ENCODE measurements at places on chromosomes 5 and 9.

DNA sequence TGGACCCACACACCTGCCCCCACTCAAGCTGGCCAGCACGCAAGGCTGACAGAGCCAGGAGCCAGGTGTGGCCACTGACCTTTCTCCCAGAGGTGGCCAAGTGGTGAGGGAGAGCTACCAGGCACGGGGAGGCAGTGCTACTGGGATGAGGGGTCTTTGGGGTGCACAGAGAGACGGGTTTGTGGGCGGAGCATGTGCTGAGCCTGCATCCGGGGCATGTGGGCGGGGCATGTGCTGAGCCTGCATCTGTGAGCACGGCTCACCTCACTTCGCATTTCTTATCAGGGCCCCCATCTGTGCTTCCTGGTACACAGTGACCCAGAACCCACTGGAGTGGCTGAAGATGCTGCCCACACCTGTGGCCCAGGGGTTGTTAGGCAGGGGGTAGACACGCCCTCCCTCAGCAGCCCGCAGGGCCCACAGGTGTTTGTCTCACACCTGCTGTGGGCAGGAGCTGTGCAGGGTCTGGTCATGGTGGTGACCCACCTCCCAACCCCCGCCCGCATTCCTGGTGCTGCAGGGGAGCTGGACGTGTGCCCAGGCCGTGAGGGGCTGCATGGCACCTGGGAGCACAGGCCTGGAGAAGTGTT, 21.5 kb downstream of the CCDC187 start:
- no peak for DNase-seq

DNA sequence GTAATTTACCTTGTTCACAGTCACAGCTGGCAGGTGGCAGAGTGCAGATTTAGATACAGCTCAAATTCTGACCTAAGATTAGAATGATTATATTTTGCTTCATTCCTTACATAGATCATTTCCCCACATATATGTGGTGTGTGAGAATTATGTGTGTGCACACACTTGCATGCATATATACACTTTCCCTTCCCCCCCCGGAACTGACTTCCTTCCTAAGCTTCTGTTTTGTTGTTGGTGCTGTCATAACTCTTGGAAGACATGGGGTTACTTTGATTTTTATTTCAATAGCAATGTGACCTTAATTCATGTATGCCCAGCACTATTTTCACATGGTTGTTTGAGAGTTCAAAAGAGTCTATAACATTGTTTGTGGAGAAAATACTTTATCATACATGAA, 112.8 kb downstream of the CMYA5 start:
- DNase-seq, result no peak

- no peak for DNase-seq
Measured at GRCh38 chr9:117490199-117490598, 75.3 kb upstream of the ASTN2 start.

GRCh38 chr5:137462816-137463520, 36.2 kb downstream of the SPOCK1 start:
- no peak for DNase-seq

DNA sequence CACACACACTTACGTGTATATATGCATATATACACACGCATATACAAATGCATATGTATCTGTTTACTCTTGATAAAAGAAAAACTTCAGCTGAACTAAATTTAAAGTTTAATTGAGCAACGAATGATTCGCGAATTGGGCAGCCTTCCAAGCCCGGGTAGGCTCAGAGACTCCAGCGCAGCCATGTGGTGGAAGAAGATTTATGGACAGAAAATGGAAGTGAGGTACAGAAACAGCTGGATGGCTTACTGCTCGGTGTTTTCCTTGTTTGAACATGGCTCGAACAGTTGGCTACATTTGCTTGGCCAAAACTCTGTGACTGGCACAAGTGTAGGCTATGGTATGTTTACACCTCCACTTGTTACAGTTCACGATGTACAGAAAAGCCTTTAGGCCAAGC, 239.3 kb upstream of the PRDM9 start:
- no peak for DNase-seq

DNA sequence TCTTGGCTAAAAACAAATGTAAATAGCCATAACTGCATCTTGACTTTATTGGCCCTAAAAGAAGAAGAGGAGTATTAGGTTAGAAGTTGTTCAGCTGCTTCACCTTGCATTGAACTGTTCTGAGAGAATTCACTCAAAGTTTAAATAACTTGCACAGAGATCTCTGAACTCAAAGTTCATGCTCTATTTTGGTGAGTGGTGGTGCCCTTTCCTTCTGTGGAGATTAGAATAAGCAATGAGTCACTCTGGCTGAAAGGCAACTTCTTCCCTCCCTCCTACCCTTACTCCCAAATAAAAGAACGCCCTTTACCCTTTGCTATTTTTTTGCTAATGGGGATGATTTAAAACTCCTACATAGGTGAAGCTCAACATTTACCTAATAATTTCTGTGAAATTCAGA, 48.9 kb downstream of the ERMP1 start:
- DNase-seq, result no peak

- DNase-seq, result no peak
Measured at GRCh38 chr5:119395080-119395836, 39.4 kb downstream of the TNFAIP8 start.

DNA sequence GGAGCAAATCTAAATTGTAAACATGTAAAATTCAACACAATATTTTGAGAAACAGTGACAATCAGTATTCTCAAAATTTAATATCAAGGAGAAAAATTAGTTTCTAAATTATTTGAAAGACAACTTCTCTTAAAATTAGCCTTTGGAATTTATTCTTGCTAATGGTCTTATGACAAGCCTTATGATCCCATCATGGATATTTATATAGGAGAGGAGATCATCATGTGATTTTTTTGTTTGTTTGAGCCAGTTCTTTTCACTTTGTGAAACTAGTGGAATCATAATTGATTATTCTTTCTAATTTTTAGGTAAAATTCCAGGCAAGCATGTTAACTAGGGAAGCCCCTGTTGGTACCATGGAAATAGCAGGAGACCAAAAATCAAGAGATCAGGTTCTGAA, 24.7 kb downstream of the DMXL1 start:
- no peak for DNase-seq

DNA sequence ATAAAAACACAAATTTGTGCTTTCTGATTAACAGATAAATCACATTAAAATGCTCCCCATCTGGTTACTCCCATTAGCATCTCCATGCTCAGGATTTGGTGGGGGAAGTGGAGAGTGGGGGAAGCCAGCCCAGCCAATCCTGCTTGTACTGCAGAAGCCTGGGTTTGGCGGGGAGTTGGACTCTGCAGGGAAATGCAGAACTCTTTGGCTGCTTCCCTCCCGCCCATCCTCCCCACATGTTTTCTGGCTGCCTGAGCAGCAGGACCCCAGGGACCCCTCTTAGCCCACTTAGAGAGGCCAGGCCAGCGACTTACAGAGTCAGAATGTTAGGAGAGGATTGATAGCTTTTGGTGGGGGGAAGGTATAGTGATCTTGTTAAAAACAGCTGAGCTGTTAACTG, 59.5 kb upstream of the FOXI1 start:
- no peak for DNase-seq

DNA sequence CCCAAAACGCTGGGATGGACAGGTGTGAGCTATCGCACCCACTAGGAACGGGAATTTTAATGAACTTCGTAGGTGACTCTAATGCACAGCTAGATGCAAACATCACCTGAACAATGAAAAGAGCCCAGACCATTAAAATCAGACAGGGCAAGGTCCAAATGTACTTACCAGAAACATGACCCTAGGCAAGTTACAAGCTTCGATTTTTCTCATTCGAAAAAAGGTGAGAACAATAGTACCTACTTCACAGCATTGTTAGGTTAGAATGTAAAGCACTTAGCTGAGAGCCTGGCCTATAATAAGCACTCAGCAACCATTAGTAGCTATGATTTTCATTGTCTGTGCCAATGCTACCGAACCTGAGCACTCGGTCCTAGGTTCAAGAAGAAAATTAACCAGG, 5.8 kb upstream of the KLHL3 start:
- DNase-seq, result no peak

- DNase-seq, result no peak
Measured at GRCh38 chr5:145233461-145233860, 601.7 kb downstream of the PRELID2 start.

- DNase-seq, result no peak
Measured at GRCh38 chr5:72607381-72607780, 100.2 kb upstream of the ZNF366 start.

DNA sequence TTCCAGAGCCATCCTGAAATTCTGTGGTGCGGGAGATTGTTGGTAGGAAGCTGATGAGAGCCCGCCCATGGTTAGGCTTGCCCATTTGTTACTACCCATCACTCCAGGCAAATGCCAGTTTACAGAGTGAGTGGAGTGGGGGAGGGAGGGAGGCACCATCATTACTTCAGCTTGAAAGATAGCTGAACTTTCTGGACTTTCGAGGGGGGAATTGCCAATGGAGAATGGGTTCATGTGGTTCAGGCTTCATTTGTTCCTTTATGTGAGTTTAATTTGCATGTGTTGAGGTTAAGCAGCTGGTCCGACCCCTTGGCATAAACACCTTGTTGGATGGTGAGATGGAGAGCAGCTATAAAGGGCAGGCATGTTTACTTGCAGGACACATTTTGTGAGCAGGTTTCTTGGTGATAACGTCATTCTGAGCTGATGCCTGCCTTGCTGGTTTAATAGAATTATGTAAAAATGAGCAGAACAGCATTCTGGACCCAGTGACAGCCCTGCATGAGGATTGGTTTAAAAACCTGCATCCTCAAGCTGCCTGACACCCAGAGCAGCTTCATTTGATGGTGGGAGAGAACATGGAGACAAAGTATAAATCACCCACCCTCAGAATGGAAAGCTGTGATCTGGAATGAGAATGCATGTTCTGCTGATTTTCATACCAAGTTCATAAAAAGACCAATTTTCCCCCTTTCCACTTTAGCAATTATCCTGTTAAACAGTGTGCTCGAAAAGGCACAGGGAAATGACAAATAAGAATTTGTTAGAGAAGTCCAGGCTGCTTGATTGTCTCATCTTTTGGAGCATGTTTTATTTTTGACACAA, 106.3 kb downstream of the TRIO start:
- DNase-seq, result no peak

GRCh38 chr9:21015129-21015815, 16.2 kb downstream of the HACD4 start:
- no peak for DNase-seq

- no peak for DNase-seq
Measured at GRCh38 chr5:7927466-7928375, 58.8 kb downstream of the MTRR start.

DNA sequence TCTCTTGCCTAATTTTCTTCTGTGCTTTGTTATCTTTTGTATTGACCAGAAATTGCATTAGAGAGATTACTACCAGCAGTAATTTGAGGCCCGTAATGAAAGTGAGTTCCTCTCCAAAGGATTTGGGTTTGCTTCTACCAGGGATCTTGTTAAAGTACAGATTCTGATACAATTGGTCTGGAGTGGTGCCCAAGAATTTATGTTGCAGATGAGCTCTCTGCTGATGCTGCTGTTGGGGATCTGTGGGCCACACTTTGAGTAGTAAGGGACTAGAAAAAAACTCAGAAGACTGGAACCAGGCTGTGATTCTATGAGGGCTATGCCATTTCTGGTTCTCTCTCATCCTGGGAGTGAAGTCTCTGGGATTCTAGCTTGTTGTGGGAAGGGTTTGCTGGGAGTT, 192.2 kb downstream of the SEC61B start:
- no peak for DNase-seq

GRCh38 chr9:126122901-126123616, 203.6 kb upstream of the MVB12B start:
- DNase-seq, result no peak

DNA sequence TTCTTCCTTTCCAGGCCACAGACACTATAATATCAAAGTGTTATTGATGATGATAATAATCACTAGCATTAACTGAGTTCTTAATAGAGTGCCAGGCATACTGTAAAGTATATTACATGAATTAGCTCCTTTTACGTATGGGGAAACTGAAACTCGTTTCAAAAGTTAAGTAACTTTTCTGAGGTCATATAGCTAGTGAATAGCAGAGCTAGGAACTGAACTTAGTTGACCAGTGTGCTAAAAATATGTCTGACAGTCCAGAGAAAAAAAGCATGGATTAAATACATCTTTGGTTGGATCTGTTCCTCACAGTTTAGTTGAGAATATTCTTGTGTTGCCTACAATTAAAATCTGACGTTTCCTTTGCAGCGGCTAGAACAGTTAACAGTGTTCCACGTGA, 18.4 kb upstream of the CATSPER3 start:
- DNase-seq, result no peak

GRCh38 chr5:28208356-28208755, 1170.0 kb upstream of the CDH9 start:
- DNase-seq, result no peak

DNA sequence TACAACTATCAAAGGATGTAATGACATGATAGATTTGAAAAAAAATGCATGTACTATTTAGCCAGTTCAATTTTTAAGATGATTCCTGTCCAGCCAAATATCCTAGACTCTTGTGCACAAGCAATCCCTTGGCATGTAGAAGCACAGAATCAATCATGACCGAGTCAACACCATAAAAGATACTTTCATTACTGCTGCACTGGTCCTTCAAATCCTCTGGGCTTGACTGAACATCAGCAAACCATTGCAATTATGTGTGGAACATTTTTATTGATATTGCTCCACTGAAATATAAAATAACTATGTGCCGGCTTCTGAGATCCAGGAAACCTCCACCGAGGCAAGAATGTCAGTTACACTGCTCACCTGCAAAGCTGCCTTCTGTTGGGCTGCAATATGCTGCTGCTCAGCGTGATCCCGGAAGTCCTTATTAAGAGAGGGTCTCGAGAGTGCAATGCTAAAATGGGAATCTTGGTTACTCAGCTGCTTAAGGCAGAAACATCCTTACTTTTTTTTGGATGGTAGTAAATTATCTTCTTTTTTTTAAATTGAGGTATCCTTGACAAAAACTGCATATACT, 28.7 kb downstream of the INIP start:
- DNase-seq, result no peak

DNA sequence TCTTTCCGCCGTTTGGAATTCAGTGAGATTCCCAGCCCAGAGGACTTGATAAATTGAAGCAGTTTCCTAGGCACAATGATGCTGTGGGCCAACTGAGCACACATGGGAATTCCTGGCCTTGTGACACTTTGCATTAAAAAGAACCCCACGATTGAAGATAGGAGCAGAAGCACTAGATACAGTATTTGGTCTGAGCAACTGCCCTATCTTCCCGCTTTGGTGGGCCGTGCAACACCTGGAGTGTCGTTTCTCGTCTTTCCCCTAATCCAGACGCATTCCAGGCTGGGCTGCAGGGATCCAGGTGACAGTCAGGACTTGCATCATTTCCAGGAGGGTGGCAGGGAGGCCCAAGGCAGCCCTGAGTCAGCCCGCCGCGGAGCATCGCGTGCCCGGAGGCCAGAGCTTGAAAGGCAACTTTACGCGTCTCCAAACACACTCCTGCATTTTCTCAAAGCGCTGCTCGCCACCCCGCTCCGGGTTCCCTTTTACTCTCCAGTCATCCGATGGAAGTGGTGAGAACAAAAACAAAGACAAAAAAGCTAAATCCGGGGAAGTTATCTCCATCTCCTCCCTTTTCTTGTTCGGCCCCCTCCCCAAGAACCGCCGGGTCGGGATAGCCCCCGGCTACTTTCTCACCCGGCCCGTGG, 753 bp upstream of the STC2 start:
- DNase-seq, result no peak

All from T follicular helper cell (primary cell).